ENCODE measurements at places on chromosomes 11 and 22.
A peak's percentile ranks its signal among the peaks of the same experiment; 100 is the strongest.

GRCh38 chr11:92728628-92729027, 240.8 kb upstream of the MTNR1B start:
- DNase-seq: no peak

- DNase-seq: peak; percentile 2
Measured at GRCh38 chr22:47275605-47276449, 513.4 kb downstream of the TBC1D22A start.

DNA sequence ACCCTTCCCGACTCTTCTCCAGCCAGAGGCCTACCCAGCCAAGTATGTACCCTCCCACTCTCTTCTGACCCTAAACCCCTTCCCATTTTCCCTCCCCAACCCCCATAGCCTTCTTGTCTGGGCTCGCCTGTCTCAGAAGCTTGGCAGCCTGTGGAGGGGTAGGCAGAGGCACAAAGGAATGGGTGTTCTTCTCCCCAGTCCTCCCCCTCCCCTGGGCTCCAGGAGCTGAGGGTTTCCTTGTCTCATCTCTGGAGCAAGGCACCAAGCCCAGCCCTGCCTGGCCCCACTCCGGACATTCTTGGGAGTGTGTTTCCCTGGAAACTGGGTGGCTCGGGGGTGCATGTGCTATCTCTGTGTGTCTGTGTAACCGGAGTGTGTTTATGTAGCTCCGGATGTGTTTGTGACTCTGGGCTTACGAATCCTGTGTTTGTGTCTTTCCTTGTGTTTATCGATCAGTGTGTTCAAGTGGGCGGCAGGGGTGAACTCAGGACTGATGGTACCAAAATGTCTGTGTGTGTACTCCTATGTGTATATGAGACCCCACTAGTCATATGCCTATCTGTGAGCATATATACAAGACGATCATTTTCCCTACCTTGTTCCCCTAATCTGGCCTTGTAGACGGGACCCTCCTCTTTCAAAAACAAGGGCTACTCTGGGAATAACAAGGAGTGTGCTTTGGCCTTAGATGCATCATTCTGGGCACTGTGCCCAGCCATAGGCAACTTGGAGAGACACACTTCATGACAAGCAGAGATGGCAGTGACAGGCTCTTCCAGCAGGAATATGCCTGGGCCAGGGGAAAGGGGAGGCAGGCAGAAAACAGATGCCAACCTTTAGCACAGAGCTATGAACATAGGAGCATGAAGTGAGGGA, 10.9 kb downstream of the PHLDB1 start:
- peak; percentile 68 for DNase-seq

DNA sequence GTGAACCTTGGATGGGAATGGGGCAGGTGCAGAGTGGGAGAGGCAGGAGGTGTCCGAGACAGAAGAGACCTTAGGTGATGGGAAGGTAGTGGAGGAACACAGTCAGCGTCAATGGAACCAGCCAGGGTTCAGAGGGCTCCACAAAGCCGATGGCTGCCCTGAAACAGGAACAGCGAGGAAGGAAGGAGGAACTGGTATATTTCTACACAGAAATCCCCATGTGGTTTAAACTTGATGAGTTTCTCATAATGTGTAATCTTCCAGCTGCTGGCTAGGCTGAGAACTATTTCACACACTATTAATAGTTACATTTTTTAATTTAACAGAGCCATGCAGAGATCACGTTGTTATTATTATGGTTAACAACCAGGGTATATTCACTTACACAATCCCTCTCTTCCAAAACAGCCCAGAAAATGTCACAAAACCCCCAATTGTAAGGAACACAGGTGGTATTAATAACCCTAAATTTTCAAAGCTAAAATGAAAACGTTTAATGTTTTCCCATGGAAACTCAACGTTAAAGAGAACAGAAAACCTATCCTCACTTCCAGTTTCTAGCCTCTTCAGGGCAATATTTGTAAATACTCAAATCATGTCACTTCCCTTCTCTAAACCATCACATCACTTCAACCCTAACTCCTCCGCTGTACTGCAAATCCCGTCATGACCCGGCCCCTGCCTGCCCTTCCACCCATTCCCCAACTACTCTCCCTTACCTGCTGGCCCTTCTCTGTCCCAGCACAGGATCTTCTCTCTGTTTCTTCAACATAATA, 74.5 kb upstream of the ARFGAP3 start:
- DNase-seq: no peak

DNA sequence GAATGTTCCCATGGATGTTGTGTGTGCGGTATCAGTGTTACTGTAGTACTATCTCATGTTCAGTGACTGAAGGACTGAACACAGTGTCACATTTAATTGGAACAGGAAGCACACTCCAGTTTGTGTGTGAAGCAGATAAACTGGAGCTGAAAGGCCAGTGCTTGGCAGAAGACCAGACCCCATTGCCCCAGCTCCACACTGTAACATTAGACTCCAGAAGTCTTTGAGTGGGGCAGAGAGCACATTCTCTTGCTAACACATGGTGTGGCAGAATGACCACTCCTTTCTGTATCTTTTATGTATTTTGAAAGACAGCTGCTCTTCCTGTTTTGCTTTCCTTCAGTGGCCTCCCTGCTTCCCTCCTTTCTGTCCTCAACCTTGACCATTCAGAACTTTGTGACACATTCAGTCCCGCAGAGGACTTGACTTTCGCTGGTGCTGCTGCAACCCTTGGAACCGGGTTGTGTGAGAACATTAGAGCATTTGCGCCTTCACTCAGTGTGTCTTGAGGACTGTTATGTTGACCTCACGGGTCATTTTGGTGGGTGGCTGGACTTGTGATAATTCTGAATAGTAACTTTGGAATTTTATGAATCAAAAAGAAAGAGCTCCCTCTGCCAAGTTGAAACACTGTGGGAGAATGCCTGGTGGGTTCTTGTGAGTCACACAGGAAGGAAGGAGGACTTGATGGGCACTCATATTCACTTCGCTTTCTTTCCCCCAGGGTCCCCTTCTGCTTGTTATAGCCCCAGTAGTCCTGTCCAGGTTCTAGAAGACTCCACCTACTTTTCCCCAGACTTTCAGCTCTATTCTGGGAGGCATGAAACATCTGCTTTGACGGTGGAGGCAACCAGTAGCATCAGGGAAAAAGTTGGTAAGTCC, 26.4 kb downstream of the AMOTL1 start:
- DNase-seq: peak; percentile 96

- no peak for DNase-seq
Measured at GRCh38 chr11:59558270-59558643, 46.9 kb downstream of the OR4D9 start.

- DNase-seq: no peak
Measured at GRCh38 chr11:69297787-69298266, 3.9 kb downstream of the MYEOV start.

GRCh38 chr11:2151500-2152257, 9.3 kb downstream of the INS start:
- DNase-seq: peak; percentile 61

DNA sequence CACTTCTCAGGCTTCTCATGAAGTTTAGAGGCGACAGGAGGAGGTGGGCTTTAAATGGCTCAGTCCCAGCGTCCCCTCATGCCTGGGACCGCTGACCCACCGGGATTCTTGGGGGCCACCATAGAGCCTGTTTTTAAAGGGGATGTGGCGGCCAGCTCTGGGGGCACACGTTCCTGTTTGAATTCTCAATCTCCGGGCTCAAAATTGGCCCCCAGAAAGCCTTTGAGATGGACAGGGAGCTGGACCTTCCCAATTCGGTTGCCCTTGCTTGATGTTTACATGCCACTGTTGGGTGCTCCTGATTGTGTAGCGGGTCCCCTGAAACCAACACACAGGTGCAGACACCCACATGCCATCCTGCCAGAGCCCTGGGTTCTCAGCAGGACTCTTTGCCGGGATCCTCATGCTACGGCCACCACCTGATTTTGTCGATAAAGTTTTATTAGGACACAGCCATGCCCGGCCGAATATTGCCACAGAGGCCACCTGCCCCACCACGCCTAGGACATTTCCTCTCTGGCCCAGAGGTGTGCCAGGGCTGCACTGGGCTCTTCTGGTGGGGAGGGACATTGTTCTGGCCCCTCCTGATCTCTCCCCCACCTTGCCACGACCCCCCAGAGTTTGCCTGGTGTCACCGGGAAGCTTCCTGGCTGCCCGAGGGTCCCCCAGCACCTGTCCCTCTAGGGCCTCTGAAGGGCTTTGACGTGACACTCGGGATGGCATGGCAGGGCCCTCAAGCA, 71.6 kb downstream of the KCNQ1 start:
- DNase-seq: no peak

- no peak for DNase-seq
Measured at GRCh38 chr22:28411125-28411524, 268.5 kb downstream of the TTC28 start.

GRCh38 chr11:47393163-47394049, 15.0 kb upstream of the SLC39A13 start:
- peak; percentile 62 for DNase-seq

DNA sequence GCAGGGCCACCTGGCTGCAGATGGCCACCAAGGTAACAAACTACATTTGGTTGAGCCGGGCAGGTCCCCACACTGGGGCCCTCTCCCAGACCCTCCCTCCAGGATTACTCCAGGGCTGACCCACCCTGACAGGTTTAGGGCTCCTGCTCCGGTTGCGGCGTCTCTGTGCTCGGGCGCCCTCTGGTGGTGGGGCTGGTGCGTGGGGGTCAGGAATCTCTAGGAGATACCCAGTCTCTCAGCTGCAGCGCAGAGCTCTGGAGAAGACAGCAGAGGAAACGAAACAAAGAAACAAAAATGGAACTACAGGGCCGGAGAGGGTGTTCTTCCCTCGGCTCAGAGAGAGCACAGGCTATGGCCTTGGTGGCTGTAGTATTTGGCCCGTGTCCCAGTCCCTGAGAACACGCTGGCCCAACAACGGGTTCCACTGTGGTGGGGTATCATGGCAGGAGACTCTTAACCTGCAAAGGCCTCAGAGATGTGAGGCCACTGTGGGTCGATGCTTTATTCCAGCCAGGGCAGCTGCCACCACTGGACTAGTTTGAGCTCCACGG, 2.4 kb downstream of the C11orf96 start:
- DNase-seq: peak; percentile 21

All from fibroblast of upper back skin (primary cell).